ENCODE measurements at places on chromosomes 2 and 18.

- DNase-seq: no peak
Observed at GRCh38 chr2:3504741-3505140, 14.6 kb downstream of the ADI1 start.

DNA sequence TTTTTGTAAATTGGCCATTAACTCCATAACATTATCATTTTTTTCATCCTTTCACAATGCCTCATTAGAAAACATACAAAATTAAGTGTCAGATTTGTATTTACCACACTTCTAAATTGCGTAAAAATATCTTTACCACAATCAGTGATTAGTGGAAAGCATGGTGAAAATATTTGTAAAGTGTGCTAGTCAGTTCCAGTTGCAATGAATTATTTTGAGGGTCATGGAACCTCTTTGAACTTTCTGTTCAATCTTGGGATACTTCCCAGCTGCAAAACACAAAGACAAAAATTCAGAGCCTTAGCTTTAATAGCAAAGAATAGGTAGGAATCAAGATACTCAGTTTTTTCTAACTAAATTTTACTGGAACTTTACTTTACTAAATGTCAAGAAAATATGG lies 4.0 kb upstream of the COL3A1 start:
- DNase-seq: no peak

GRCh38 chr18:49922228-49922627 lies 108.9 kb upstream of the ACAA2 start:
- DNase-seq: no peak

DNA sequence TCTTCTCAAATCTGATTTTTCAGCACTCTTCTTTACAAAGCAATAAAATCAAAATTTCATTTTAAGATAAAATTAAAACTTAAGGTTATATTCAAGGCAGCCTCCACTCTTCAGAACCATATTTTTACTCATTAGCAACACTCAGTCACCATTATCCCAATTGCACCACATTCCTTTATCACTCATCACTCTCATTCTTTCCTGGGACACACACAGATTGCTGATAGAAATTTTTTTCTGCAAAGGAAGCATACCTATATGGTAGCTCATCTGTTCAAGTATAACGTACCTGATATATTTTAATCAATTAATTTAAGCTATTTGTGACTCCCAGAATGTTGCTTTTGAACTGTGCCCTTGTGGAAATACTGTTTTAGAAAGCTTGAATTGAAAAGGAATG lies 1559.3 kb upstream of the ZEB2 start:
- no peak for DNase-seq

DNA sequence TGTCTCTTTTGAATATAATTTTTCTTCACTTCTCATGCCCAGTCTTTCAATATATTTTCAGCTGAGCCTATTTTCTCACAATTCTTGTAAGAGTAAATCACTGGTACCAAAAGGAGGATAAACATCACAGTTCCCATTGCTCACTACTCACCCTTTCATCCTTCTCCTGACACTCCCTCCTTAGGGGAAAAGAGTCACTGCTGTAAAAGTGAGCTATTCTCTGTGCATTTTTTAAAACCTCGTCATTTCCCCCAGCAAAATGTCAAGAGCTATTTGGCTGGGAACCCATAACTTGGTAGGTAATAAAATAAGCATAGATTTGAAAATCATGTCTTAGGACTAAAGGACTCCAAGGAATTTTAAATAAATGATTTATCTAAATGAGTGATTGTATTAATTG lies 340.1 kb upstream of the GYPC start:
- DNase-seq: no peak

DNA sequence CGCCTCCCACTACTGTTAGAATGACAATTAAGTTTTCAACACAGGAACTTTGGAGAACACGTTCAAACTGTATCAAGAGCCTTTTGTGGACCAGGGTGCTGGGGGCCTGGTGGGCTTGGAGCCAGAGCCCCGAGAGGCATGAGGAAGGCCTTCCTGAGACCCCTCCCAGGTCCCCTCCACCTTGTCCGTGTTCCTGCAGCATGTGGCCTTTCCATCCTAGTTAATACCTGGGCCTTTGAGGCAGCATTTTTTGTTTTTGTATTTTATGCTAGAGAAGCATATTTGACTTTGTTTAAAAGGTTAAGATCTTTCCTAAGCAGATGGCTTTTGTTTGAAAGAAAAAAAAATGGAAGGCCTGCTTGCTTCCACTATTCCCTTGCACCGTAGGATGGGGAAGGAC lies 68.0 kb downstream of the INPP4A start:
- DNase-seq: no peak

DNA sequence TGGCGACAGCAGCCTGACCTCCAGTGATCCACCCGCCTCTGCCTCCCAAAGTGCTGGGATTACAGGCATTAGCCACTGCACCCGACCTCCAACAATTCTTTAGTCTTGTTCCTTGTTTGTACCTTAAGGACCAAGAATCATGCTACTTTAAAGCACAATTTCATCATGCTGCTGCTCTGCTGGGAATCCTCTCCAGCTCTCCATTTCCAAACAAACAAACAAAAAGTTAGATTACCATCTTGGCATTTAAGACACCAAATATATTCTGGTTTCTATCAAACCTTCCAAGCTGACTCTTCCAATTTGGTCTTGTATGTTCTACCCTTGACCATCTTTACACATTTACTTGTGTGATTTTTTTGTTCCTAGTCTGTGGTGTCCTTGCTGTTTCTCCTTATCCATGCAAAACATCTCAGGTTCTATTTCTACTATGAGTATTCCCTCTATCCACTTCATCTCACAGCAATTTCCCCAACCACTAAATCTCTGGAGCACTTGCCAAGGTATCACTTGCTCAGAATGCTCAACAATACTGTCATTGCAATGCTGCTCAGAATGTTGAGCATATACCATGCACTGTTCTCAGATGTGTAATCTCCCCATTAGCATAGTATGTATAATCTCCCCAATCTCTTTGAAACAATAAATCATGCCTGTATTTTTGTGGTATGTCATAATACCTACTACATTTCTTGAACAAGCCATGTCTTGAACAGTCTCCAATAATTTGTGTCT lies 73.2 kb upstream of the GALNT5 start:
- no peak for DNase-seq

- DNase-seq: no peak
Observed at GRCh38 chr2:238841542-238842164, 6.2 kb upstream of the TWIST2 start.

- DNase-seq: no peak
Observed at GRCh38 chr18:34028324-34028723, 196.4 kb downstream of the NOL4 start.

DNA sequence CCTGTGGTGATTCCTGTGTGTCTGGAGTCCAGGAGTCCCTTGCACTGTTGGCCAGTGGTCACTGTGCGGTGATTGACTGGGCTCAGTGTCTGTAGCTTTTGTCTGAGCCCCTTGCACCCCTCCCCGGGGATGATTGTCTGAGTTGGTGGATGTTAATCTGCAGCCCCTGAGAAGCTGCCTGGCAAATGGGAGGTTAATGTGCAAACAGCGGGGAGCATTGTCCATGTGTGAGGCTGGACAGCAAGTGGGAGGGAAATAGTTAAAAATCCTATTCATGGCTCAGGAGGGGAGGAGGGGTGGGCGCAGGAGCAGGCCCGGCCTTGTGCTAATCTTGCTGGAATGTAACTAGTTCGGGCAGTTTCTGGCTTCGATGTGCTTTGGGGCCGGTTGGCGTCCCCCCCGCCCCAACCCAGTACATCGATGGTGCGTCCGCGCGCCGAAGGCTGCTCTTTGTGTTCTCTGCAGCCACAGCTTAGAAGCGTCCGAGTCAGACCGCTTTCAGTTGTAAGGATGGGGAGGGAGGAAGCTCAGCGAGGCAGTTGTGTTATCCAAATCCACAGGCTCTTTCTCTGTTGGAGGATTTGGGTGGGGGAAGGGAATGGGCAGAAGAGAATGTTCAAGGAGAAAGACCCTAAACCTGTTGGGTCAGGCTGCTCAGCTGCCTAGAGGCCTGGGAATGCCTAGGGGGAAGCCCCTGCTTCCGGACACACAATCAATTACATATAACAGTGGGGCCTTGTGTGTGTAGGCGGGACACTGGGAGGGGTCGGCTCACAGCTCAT lies 71.8 kb downstream of the TGOLN2 start:
- no peak for DNase-seq

DNA sequence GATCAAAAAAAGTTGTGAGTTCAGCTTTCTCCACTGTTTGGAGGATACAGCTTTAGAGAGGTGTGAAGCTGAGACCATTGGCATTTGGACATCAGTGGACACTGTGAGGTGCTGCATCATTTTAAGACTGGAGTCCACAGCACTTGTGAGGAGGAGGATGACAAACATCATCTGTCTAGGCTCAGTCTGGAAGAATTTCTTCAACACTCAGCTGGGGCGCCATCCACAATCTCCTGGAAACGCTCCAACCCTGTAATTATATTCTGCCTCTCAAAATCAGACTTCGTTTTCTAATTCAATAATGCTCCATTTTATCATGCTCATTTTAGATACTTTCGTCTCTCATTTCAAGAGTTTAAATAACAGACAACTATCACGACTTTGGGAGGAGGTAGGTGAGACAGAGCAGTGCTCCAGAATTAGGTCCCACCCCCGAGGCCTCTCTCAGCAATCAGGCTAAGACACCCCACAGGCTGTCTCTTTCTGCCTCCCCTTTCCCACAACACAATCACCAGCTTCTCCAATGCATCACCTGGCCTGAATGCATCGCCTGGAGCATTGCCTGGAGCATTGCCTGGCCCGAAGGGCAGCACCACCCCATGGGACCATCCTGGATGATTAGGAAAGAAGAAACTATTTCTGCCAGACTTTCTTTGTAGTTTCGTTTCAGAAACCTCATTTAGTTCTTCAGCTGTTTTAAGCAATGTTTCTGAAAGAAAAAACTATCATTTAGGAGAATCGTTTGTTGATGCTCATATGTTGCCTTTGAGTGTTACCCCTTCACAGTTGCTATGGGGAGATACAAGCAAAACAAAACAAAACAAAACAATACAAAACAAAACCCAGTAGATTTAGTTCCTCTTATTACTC lies 37.0 kb upstream of the DPP10 start:
- no peak for DNase-seq

GRCh38 chr18:56716692-56717146 lies 65.6 kb downstream of the WDR7 start:
- no peak for DNase-seq

Measured in NCI-H510A treated with DMSO at 0.1 percent for 48 hours (cell line).